Activated naive CD8-positive, alpha-beta T cell treated with anti-CD3 and anti-CD28 coated beads, Interleukin-2, amount 10 ng/mL, durations not matched to agents 7 days and 5 days (primary cell): ENCODE measurements at places on chromosomes 2 and 18. TPM values are rescaled to one million over a fixed set of nuclear protein-coding genes. Genes with fewer than 3 reads are reported as not detected.

DNA sequence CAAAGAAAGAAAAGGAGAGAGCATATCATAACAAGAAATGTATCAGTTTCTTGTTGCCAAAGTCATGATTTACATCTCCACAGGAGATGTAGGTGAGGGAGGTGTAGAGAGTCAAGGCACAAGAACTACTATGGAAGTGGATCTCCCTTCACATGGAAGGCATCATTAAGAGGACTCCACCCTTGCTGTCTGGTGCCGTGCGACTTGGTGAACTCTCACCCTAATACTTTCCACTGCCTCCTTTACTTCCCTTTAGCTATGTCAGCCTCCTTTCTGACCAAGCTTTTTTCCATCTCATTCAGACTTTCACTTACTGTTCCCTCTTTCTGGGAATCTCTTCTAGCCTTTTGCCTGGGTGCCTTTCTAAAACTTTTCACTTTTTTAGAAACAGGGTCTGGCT, 490.0 kb downstream of the THSD7B start:
- H3K27me3 ChIP-seq: no peaks in the 10 kb centered on the region
- no peaks in the 10 kb centered on the region for H3K4me1 ChIP-seq
- no peaks in the 10 kb centered on the region for H3K36me3 ChIP-seq
- H3K27ac ChIP-seq: no peak overlapping the region

GRCh38 chr2:213234641-213235040, 49.6 kb upstream of the SPAG16 start:
- H3K27ac ChIP-seq: peak overlapping the region; percentile 5
- H3K36me3 ChIP-seq: no peaks in the 10 kb centered on the region
- no peak overlapping the region for H3K4me3 ChIP-seq
- H3K27me3 ChIP-seq: peaks cover 24% of the 10 kb centered on the region

GRCh38 chr2:175805442-175806124, 196.5 kb downstream of the LNPK start:
- H3K27me3 ChIP-seq: peaks cover 7% of the 10 kb centered on the region
- no peaks in the 10 kb centered on the region for H3K36me3 ChIP-seq
- H3K4me3 ChIP-seq: no peak overlapping the region
- no peak overlapping the region for H3K27ac ChIP-seq
- no peaks in the 10 kb centered on the region for H3K4me1 ChIP-seq

GRCh38 chr2:79729532-79729931, 216.7 kb downstream of the CTNNA2 start:
- no peak overlapping the region for H3K27ac ChIP-seq
- no peak overlapping the region for H3K4me3 ChIP-seq
- H3K4me1 ChIP-seq: no peaks in the 10 kb centered on the region
- no peaks in the 10 kb centered on the region for H3K36me3 ChIP-seq
- H3K27me3 ChIP-seq: no peaks in the 10 kb centered on the region
- no peak for DNase-seq

DNA sequence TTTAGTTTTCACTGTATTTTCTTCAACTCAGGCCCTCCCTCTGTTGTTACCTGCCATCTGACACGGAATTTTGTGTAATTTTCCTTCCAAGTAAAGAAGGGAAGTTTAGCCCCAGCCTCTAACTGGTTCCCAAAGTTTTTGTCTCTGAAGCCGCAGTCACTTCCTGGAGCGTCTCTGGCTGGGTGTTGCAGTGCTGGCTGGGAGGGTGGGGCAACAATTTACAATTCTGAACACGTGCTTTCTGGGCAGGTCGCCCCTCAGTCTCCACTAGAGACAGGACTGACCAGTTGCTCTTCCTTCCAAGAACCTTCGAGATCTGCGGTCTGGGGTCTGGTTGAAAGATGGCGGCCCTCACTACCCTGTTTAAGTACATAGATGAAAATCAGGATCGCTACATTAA, 3.5 kb downstream of the CNDP2 start:
- peak; percentile 50 for DNase-seq
- H3K36me3 ChIP-seq: peaks cover 20% of the 10 kb centered on the region
- peaks cover 47% of the 10 kb centered on the region for H3K4me1 ChIP-seq
- H3K27me3 ChIP-seq: no peaks in the 10 kb centered on the region
- peak overlapping the region; percentile 94 for H3K4me3 ChIP-seq

- peak overlapping the region; percentile 79 for H3K27ac ChIP-seq
- H3K27me3 ChIP-seq: no peaks in the 10 kb centered on the region
- peak; percentile 22 for DNase-seq
- H3K4me3 ChIP-seq: no peak overlapping the region
- peaks cover 39% of the 10 kb centered on the region for H3K36me3 ChIP-seq
Observed at GRCh38 chr2:38720613-38721241, 30.4 kb downstream of the SRSF7 start.

DNA sequence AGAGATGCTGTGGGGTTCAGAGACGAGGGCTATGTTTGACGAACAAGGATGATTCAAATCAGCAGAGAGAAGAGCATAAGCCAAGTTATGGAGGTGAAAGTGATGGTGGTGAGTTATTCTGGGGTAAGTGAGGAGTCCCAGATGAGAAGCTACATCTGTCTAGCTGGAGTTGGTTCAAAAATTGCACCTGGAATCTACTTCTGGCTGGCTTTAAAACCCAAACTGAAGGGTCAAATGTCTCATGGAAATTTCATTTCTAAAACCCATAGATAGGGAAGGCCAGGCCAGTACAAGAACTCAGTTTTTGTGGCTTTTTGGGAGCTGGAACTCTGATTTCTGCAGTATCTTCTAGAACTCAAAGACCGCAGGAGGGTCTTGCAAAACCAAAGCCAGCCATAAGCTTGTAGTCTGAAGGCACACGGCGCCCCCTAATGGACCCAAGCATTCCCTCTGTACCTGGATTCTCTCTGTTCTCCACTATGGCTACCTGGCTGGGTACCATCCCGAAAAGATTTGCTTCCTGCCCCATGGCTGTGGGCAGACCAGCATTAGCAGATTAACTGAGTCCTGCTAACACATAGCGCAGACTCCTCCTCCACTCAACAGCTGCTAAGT, 229.1 kb upstream of the SLC14A2 start:
- peaks cover 3% of the 10 kb centered on the region for H3K4me1 ChIP-seq
- no peak overlapping the region for H3K4me3 ChIP-seq
- H3K27ac ChIP-seq: no peak overlapping the region
- no peaks in the 10 kb centered on the region for H3K36me3 ChIP-seq

DNA sequence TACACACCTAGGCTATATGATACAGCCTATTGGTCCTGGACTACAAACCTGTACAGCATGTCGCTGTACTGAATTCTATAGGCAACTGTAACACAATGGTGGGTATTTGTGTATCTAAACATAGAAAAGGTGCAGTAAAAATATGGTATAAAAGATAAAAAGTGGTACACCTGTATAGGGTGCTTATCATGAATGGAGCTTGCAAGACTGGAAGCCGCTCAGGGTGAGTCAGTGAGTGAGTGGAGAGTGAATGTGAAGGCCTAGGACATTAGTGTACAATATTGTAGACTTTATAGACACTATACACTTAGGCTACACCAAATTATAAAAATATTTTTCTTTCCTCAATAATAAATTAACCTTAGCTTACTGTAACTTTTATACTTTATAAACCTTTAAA, 41.8 kb downstream of the RASGRP3 start:
- H3K36me3 ChIP-seq: peaks cover 33% of the 10 kb centered on the region
- no peak for DNase-seq
- H3K27me3 ChIP-seq: no peaks in the 10 kb centered on the region
- no peak overlapping the region for H3K4me3 ChIP-seq
- no peaks in the 10 kb centered on the region for H3K4me1 ChIP-seq

DNA sequence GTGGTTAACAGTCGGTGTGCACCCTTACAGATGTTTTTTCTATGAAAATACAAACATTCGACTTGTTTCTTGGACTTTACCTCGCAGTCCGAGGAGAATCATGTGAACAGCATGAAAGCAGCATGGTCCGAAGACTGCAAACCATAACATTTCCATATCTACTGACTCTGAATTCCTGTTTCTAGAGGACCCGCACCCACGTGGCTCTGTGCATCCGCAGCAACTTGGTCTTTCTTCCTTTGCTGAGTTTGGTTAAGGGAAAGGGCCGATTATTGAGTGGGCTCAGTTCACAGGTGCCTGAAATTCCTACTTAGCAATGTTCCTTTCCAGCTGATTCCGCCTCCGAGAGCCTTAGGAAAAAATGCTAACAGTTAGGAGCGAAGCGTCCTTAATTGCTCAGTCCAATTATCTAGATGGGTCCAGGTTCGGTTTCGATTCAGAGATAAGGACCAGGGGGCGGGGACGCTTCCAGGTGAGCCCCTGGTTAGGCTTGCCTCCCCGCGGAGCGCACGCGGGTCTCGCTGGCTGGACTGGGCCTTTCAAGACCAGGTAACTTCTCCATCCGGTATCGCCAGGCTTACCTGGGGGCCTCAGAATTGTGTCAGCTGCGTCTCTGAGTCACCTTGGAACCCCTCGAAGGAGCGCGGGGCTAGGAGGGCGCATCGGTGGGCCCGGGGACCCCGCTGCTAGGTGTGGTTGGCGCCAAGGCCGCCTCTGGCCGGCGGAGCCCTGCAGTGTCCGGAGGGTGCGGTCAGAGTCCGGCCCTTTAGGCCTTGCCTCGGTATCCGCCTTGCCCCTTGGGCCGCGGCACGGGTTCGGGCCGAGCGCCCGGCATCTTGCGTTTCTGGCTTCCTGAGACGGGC, 1.1 kb upstream of the B3GNT2 start:
- H3K36me3 ChIP-seq: peaks cover 7% of the 10 kb centered on the region
- peaks cover 29% of the 10 kb centered on the region for H3K4me1 ChIP-seq
- H3K4me3 ChIP-seq: peak overlapping the region; percentile 77

Gene FOXD4L1
- total RNA-seq: 0.47 TPM
